ENCODE measurements at places on chromosomes 6 and 20.

GRCh38 chr6:45741437-45742171 lies 274.1 kb downstream of the CLIC5 start:
- DNase-seq, result no peak

- peak; percentile 9 for DNase-seq
Observed at GRCh38 chr6:10759884-10760329, 12.3 kb downstream of the TMEM14B start.

DNA sequence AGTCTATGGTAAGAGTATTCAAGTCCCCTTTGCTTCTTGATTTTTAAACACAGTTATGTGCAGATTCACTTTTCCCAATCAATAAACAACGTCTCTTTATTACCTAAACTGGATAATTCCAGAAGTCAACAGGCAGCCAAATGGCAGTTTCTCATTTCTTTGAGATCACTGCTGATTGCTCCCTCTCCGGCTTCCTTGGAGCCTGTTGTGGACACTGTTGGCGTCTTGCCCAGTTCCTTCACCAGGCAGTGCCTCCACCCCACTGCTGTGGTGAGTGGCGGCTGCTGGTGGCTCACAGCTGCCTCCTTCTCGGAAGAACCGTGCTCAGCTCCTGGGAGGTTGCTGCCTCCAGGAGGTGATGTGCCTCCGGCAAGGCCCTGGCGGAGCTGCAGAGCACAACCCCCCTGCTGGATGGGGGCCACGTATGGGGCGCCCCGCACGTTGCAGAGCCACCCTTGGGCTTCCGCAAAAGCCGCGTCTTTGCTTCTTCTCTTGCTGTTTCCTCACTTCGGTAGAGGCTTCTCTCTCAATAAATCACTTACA lies 105.1 kb upstream of the CNKSR3 start:
- DNase-seq, result no peak

DNA sequence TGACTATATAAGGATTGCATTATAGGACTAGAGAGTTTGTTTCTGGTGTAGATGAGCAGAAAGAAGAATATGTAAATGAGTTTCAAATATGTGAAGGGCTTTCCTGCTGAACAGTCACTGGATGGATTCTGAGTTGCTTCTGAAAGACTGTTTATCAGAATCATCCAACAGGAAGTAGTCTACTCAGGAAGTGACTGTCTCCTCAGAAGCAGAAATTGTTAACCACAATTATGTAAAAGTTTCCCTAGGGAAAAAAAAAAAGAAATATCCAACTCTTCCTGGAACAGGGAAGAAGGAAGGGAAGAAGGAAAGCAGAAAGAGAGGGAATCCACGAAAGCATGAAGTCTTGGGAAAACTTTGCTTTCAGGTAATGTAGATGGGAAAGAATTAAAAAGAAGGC lies 138.9 kb downstream of the TENT5A start:
- no peak for DNase-seq

DNA sequence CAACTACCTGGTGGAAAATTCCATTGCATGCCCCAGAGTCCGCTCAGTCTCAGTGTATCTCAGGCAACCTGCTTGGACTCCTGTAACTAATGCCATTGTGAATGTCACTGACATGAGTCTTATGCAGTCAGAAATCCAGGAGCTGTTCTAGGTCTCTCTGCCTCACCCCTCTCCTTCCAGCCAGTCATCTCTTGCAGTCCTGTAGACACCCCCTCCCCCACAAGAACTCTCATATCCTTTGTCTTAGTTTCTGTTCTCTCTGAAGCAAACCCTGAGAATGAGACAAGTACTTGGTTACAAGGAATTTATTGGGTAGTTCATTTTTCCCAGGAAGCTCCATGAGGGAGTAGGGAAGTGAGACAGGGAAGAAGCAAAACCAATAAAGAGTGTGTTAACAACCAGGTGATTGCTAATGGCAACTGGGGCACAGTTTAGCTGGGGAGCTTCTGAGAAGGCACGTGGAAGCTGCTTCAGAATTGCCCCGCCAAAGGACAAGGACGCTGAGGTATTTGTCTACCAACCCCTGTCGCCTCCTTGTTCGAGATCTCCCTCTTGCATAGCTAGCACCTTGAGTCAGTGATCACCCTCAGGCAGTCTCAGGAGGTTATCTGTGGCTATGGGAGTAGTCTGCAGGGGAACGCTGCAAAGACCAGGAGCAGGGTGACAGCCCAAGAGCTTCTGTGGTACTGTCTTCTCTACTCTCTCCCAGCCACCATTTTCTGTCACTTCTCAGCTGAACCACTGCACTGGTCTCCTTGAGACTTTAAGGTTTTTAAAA lies 911.4 kb upstream of the FLRT3 start:
- no peak for DNase-seq

DNA sequence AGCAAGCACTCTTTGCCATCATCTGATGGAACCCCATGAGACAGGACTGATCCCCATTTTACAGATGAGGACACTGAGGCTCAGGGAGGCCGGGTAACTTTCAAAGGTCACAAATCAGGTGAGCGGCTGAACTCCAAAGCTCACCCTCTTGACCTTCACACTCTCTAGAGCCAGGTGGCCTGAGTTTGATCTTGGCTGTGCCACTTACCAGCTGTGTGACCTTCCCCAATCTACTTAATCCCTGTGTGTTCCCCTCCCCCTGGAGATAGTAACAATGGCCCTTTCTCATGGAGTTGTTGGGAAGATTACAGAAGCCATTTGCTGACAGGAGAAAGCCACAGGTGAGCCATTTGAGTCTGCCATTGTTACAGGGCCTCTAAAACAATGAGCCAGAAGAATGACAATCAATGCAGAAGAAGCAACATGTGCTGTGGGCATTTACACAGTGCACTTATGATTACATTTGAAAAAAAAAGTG lies 34.5 kb downstream of the BMP7 start:
- no peak for DNase-seq

GRCh38 chr6:135096403-135097130 lies 41.9 kb upstream of the HBS1L start:
- no peak for DNase-seq

DNA sequence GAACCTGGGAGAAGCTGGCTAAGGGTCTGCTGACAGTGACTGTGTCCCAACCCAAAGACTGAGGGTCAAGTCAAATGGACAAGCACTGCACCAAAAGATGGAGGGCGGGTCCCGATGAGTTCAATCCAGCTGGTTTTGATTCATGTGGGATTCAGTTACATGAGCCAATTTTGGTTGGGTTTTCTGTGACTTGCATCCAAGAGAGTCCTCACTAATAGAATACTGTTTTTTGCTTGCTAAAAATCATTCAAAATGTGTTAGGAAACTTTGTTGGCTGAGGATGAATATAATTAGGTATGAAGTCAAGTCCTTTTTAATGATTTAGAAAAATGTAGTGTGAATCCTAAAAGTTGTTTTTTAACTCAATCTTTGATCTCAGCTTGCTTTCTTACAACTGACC lies 323.8 kb upstream of the NOX3 start:
- no peak for DNase-seq

DNA sequence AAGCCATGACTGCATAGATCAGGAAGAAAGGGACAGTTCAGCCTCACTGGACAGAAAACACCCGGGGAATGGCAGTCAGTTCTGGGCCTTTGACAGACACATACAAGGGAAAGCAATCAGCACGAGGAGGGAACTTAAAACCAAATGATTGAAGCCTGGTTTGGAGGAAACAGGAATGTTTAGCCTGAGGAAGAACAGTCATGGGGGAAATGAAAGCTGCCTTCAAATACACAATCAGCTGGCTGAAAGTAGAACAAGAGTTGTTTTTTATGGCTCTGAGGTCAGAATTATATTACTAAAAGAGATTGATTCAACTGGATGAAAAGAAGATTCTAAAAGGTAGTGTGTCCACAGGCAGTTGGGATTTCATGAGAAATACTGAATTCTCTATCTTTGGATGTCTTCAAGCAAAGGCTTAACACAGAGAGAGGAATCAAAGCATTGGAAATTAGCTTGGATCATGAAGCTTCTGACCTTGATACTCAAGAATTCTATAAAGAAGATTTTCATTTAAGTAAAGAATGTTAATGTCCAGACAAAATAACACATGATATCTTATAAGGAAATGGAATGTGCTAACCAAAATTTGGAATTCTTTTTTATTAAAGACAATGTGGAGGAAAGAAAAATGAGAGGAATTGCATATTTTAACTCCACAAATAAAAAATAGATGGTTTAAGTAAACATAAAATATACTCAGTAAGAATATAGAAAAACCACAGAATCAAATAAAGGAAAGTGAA lies 216.6 kb downstream of the IBTK start:
- no peak for DNase-seq

DNA sequence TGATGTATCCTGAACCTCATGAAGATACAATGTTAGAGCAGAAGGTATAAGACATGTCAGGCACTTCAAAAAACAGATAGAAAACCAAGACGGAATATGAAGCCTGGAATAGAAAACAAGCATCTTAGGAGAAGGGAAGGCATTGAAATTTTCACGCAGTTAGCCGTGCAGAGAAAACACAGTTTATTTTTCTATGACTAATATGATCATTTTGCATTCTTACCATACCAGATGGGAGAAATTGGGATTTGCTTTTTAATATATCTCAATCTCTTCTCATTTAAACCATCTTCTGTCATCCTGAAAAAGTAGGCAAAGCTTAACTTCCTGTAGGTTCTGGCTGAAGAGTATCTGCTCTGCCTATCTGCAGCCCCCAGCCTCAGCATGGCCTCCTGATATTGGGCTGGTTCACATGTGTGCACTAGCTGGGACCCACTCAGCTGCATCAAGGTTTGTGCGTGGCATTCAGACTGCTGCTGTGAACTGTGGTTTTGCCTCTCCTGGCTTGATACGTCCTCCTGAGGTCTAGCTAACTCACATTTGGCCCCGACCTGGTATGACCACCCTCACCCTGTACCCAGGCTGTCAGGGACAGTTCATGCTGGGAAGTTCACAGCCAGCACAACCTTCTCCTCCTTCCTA lies 392.5 kb upstream of the SASH1 start:
- no peak for DNase-seq

GRCh38 chr6:47381036-47381435 lies 71.3 kb upstream of the TNFRSF21 start:
- no peak for DNase-seq

DNA sequence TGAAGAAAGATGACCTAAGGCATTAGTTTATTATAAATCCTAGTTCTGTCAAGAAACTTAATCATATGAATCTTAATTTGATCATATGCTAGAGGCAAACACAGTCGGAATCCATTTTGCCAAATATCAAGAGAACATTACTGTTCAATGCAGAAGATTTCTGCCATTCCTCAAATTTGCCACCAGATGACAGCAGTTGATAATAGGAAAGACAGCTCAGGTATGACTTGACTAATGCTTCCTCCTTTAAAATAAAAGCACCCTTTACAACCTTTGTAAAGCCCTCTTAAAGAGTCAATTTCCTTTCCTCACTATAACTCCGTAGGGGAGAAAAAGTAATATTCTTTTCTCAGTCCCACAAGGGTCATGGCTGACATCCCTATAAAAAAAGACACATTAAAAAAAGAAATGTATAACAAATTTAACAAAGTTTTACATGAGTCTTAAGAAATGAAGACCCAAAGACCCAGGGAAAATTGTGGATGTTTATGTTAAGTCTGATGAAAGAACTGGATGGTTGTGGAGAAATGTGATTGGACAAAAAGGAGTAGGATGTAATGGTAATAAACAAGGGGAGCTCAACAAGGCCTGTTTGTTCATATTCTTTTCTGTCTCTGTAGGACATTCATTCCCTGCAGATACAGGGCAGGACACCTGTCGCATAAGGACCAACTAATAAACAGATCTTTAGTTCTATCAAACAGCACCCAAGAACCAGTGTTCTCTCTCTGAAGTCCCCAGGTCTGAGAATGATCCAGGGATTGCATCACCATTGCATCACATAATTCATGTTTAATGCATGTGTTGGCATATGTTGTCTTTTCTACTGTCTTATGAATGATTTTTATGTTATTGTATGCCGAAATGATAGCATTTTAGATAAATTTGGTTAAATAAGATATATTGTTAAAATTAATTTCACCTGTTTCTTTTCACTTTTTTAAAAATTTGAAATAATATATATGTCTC lies 23.0 kb upstream of the IL17A start:
- DNase-seq, result peak; percentile 80

DNA sequence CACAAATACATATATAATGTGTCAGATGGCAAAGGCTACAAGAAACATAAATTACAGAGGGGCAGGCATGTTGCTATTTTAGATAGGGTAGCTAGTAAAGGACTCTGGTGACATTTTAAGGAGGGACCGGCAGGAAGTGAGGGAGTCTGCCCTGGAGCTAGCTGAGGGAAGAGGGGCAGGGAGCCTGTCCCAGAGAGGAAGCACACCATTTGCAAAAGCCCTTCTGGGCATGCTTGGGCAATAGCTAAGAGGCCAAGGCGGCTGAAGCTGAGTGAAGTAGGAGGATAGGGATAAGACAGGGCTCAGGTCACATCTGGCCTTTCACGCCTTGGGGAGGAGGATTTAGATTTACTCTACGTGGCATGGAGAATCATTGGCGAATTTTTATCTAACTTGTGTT lies 96.2 kb downstream of the RTN4IP1 start:
- no peak for DNase-seq

DNA sequence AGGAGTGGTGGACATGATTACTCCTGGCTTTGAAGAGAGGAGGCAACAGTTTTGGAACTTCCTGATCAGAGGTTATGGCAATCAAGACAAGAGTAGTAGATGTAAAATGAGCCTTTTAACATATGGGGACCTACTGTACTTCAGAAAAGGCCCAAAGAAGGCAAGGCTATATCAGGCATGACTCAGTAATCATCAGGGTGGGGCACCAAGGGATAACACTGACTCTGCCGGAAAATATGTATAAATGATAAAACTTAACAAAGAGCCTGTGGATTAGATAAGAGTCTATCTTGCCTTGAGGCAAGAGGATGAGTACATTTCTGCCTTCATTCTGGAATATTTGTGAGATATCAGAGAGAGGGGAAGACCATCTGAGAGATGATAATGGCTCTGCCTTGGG lies 1389.9 kb upstream of the MAP3K7 start:
- no peak for DNase-seq

DNA sequence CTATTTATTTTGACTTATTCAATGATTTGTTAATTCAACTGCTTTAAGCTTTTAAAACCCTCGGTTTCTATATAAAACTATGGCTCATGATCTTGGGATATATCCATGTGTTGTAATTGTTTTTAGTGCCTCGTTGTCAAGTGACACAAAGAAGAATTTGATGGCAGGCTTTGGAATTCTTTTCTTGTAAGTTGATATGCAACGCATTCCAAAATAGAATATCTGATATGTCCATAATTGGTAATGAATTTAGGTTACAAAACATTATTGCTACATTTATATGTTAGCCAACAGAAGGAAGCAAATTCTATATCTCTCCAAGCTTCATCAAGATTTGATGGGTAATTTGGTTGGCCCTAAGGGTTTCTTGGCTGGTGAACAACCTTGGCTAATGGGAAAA lies 220.4 kb upstream of the RIMS1 start:
- DNase-seq, result no peak

Data from SW480 (cell line).